ENCODE measurements at places on chromosomes 5 and 9.
A peak's percentile ranks its signal among the peaks of the same experiment; 100 is the strongest.

GRCh38 chr9:91421128-91421765 is 2.4 kb downstream of the NFIL3 start:
- no peak for DNase-seq

DNA sequence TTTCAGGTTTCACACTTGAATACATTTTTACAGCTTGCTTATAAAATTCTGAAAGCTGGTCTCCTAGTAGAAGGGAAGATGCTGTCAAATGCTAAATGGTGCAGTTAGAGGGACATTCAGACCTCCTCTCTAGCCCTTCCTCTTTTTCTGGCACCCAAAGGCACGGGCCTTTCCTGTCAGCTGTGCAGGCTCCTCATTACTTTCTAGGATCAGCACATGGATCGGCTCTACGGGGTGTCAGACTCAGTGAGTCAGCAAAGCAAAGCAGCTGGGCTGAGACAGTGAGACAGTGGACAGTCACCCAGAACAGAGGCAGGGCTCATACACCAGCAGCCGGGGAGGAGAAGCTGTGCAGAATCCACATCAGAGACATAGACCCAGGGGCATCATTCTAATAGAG is 80.0 kb upstream of the TNC start:
- DNase-seq = peak; percentile 13

DNA sequence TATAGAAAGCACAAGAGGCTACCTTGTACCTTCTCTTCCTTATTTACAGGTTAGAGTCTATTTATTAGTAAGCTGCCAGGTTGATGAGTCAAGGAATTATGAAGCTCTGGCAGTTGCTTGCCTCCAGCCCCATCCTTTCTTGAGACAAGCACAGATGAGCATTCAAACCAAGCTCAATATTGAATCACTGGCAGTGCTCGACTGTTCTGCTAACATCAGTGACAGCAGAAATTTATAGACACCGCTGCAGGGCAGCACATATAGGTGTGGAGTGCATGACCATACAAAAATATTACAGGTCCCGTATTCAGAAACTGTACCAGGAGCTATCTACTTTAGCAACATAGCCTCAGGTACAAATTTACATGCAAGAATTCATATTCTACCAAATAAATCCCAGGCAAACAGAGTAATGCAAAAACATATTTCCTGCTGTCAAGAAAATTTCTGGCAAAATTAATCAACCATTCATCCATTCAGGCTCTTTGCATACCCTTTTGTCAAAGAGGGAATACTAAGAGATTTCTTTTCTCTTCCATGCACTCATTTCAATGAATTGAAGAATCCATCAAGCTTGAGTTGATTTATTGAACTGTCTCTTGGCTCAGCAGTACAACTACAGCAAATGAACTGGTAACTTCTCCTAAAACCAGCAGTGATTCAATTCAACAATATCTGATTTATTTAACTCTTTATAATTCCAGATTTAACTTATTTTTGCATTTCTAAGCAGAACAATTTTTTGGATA is 26.9 kb upstream of the PCA3 start:
- DNase-seq = no peak

- no peak for DNase-seq
Observed at GRCh38 chr5:143585970-143586369, 182.5 kb upstream of the NR3C1 start.

GRCh38 chr9:2709645-2710101 is 7.6 kb upstream of the KCNV2 start:
- DNase-seq = no peak

DNA sequence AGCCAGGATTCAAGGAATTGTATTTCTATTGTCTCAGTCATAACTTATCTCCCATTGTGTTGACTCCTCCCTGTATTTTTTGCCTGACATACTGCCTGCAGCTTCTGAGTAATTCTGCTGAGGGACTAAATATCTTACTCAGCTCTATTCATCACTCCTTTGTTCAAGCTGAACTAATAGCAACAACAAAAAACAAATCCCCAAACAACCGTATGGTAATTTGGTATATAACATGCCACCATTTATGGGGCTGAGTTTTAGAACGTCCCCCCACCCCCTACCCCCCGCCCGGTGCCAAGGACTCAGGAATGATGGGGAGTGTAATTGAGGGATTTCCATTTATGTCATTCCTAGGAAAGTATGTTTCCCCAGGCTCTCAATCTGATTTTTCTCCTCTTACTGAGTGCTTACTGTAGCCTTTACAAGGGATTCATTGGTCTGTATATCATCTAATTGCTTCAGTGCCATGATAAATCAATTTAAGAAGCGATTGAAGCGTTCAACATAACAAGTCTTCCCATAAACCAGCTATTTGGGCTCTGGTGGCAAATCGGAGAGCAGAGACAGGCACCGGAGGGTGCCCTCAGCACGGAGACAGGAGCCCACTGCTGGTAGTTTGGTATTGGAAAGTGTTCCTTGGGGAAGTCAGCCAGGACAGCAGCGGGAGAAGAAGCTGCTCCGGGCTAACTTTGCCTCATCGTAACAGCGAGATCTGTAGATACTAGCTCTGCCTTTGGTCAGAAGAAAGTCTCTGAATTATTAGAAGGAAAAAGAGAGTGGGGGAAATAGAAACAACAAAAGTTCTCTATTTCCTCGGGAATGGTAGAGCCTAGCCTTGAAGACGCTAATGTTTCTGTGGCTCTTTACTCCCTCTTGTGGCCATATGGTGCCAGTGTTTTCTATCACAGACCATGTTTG is 40.7 kb upstream of the HSD17B4 start:
- DNase-seq = peak; percentile 85

DNA sequence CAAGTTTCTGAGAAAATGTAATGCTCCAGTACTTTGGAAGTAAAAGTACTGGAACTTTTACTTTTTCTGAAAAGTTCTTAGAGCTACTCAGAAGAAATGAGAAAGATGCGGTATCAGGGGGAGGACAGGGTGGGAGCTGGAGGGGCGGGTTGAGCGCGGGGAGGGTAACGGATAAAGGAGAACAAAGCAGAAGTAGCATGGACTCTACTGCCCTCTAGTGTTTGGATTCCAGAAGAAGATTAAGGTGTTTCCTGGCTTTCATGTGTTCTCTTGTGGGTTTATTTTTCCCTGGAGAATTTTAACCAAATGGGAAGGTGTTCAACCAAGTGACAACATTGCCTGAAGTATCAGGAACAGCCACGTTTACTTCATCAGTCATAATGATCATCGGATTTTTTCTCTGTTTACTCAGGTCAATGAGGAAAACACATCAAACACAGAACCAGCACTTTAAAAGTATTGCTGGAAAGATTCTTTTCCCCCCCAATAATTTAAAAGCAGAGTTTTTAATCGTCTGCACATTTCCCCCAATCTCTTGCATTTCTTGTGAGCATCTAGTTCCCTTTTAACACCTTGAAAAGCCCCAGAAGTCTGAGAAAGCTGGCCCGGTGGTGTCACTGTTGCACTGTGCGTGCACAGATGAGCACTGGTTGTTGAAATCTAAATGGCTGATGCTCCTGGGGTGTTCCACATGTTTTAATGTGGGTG is 190.6 kb downstream of the MPDZ start:
- DNase-seq = peak; percentile 17

DNA sequence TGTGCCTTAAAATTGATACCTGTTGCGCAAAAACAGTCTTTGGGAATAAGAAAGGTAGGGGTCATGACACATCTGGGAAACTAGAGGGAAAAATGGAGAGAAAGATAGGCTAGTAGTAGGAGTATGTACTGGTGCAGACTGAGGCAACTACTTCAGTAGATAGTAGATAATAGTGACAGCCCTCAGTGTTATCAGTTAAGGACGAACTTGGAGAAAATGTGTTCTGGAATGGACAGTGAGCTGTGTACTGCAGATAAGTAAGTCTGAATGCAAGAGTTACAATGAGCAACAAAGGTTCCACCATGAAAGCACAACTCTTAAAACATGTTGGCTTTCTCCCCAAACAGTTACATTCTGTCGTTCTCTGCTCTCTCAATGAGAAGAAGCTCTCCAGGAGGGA is 6.5 kb upstream of the INSL6 start:
- no peak for DNase-seq

DNA sequence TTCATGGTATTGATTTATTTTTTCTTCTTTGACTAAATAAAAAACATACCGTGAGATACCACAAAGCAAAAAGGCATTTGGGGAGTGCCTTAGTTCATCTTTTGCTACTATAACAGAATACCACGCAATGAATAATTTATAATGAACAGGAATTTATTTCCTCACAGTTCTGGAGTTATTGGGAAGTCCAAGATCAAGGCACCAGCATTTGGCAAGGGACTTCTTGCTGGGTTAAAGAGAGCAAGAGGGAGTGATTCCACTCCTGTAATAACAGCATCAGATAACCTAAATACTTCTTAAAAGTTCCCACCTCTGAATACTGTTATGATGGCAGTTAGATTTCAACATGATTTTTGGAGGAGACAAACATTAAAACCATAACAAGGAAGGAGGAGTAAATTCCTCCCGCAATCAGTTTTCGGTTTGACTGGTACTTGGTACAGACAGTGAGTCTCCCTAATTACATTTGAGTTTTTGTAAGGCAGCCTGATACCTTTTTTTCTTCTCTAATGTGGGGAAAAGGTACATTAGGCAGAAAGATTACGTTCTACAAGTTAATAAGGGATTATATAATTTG is 8.8 kb upstream of the OMD start:
- DNase-seq = no peak

- DNase-seq = no peak
Observed at GRCh38 chr9:69653261-69653660, 18.9 kb downstream of the APBA1 start.

DNA sequence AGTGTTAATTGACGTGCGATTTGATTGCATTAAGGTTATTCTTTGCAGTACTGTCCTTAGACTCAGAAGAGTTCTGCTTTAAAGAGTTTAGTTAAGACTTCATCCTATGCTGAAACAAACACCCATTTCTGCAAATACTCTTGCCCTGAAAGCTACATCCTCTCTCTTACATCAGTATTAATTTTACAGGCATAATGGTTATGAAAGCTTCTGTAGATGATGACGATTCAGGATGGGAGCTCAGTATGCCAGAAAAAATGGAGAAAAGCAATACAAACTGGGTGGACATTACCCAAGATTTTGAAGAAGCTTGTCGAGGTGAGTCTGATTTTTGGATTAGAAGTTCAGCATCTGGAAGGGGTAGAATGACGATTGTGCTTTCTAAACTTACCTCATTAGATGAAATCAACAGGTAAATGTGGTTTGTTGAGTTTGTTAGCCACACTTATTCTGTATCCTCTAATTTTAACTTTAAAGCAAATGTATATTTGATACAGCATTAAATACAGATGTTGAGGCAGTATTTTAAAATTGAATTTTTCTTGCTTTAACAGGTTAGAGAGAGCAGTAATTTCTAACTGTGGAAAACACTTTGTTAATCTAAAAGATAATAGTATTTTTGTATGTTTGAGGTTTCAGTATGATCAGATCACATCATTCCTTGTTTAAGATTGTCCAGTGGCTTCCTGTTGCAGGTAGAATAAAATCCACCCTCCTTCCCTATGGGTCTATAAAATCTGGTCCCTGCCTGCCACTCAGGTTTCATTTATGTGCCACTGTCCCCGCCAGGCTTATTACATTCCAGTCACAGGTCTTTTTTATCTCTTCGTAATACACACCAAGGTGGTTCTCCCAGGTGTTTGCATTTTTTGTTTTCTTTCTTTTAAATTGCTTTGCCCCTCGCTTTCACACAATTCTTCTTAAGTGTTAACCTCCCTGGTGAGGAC is 1.3 kb downstream of the NAA35 start:
- DNase-seq = peak; percentile 12

GRCh38 chr9:82188817-82189216 is 200.2 kb downstream of the SPATA31D1 start:
- DNase-seq = no peak

- peak; percentile 76 for DNase-seq
Observed at GRCh38 chr9:129320575-129321285, 142.7 kb upstream of the IER5L start.

- no peak for DNase-seq
Observed at GRCh38 chr9:33458444-33458843, 11.1 kb upstream of the AQP3 start.

- no peak for DNase-seq
Observed at GRCh38 chr5:57716661-57717060, 234.1 kb upstream of the ACTBL2 start.

GRCh38 chr5:88689668-88690408 is 193.1 kb downstream of the MEF2C start:
- DNase-seq = no peak

- DNase-seq = no peak
Observed at GRCh38 chr5:4023753-4024335, 428.2 kb downstream of the IRX1 start.

All from inflammatory macrophage (primary cell).